Activated CD4-positive, alpha-beta memory T cell treated with anti-CD3 and anti-CD28 coated beads, Interleukin-2, amount 10 ng/mL, durations not matched to agents 7 days and 5 days (primary cell): ENCODE measurements at places on chromosomes 2 and 18.

DNA sequence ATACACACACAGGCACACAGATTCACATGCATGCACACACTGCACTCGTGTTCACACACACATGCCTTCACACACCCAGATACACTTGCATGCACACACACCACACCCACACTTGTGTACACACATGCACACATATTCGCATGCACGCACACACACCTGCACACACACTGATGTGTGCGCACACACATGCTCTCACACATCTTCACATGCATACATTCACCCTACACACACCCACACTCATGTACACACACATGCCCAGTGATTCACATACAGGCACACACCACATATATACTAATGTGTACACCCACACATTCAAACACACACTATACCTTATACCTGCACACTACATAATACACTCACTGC, 181.6 kb downstream of the LOXHD1 start:
- DNase-seq: no peak

- DNase-seq: no peak
Measured at GRCh38 chr2:232174662-232175061, 203.9 kb upstream of the ALPP start.

- no peak for DNase-seq
Measured at GRCh38 chr18:42574871-42575270, 540.6 kb downstream of the RIT2 start.

DNA sequence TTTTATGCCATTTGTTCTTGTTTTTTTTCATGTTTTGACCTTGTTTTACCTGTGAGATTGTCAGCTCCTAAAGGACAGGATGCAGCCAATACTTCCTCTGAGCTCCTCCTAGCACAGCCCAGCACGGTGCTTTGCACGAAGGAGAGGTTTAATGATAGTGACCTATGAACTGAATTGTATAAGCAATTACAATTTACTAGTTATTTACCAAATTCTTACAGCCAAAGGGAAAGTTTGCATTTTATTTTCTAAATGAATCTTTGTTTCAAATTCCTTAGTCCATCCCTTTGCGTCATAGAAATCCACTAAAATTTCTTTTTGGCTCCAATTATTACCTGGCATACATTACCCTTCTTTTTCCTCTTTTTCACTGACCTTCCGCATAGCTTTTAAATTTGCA, 326.1 kb downstream of the TDRD15 start:
- no peak for DNase-seq

- no peak for DNase-seq
Measured at GRCh38 chr2:96503637-96504243, 1.4 kb downstream of the NEURL3 start.

- DNase-seq: peak; percentile 51
Measured at GRCh38 chr2:95026471-95027368, 1.2 kb downstream of the MAL start.

DNA sequence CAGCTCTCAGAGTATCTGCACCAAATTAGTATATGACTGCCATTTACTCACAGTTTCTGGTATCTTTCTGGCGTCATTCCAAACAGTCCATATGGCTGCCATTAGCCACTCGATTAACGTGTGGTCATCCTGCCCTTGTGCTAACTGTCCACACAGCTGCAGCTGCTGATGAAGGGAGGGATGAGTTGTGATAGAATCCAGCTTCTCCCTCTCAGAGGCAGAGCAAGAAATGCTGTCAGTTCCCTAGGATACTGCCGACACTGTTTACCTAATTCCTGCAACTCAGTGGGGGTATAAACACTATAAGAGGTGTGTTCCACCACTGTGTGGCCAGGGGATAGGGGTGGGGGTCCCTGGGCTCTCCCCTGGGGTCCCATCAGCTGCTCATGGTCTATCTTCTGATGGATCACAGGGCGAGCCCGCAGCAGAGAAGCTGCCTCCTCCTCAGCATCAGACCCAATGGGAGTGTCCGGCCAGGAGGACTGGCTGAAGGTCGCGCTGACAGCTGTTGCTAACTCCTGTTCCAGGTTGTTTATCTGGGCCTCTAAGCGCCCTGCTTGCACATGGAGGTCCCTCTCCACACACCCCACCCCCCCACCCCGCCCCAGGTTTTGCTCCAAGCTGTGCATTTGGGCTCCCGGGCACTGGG, 17.3 kb upstream of the KLHL23 start:
- DNase-seq: no peak

GRCh38 chr2:200689115-200689514, 103.3 kb downstream of the AOX1 start:
- DNase-seq: no peak

DNA sequence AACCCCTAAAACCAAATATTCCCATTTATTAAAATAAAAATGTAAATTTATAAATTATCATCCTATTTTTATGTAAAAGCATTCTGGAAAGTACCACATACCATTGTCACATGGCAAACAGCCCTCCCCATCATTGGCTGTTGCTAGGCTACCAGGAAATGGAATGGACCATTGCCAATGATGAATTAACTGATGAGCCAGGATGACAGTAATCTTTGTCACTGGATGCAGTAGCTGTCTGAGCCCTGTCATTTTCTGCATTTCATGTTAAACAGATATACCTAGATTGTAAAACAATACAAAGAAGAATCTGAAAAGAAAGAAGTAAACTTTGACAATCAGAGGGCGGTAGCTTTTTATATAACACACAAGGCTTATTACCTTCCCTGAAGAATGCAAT, 641.4 kb downstream of the BCL11A start:
- no peak for DNase-seq

DNA sequence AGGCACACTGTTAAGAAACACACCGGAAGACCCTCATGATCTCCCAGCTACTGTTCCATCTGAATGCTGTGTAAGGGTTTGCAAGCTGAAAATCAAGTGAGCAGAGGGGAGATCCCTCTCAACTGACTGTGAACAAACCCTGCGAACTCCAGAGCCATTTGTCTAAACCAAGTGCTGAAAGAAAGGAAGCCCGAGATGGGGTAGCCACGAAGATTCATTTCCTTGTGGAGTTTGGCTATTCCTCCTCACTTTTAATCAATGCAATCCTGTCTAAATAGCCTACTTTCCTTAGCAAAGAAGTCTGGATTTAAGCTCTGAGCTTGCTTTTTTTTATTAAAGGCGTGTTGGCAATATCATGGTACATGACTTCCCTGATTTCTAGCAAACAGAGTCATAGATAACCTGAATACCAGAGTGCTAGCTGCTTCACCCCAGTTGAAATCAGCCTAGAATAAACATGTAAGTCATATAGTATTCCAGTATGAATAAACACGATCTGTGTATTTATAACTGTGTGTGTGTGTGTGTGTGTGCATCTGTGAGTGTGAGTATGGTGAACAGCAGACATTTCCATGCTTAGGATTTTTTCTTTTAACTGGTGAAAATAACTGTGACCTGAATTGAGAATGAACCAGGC, 365.2 kb downstream of the ZNF521 start:
- DNase-seq: no peak

GRCh38 chr18:7190547-7191156, 40.2 kb upstream of the LRRC30 start:
- DNase-seq: no peak

- no peak for DNase-seq
Measured at GRCh38 chr2:128732976-128733431, 414.3 kb upstream of the HS6ST1 start.

- DNase-seq: no peak
Measured at GRCh38 chr2:106122157-106122556, 71.9 kb downstream of the UXS1 start.

DNA sequence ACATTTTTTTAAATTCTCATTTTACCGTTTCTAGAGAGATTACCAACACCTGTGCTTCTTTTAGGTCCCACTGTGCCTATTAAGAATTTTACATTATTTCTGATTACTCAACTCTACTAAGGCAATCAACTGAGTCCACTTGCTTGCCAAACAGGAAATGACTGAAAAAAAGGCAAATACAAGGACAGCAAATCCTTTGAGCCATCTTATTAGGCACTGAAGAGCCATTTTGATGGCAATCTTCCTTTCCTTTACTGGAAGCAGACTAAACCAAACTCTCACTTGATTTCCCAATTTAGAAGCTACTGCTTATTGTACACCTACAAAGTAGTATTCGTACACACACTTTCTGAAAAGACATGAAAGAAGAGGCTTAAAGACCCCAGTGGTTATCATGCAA, 121.4 kb upstream of the COL3A1 start:
- no peak for DNase-seq
